Fibroblast of skin of left biceps (primary cell): ENCODE measurements at places on chromosomes 5 and 9.

DNA sequence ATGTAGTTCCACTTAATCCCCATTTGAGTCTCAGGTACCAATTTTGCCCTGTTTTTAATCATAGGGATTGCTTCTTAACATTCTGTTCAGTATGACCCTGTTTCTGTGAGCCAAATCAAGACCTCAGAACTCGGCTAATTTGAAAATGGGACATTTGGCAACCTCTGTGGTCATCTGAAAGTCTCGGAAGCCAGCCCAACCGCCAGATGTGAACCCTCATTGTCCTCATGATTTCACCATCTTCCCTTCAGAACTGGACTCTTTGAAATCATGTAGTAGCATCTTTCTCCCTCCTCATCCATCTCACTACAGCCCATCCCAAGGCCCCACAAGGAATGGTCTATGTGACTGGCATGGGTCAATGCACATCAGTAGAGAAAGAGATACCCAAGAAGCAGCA is 88.9 kb downstream of the S1PR3 start:
- DNase-seq, result no peak

DNA sequence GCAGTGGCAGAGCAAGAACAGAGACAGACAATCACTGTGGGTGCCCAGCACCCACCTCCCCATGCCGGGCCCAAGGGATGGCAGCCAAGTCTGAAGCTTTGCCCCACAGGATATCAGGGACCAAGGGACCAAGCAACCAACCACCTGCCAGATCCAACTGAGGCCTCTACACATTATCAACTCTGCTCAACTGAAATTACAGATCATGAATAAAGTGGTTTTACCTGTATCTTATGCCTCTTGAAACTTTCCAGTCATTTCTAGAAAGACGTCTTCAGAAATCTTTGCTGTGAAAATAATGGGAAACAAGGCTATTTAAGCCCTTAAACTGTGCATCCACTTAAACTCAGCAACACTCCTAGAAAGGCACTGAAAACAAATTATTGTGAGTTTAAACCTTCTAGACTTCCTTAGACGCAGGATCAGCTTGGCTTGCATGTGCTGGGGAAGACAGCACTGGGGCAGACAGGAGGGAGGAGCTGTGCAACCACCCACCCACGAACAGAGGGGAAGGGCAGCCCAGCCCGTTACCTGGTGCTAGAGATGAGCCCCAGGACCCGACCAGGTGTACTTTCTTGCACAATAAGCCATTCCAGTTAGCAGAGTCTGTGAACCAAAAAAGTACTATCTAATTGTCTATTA is 80.0 kb downstream of the SEMA4D start:
- DNase-seq, result no peak

GRCh38 chr5:117357886-117358285 is 783.3 kb upstream of the SEMA6A start:
- DNase-seq, result no peak

- no peak for DNase-seq
Observed at GRCh38 chr5:178432421-178433272, 157.5 kb downstream of the COL23A1 start.

DNA sequence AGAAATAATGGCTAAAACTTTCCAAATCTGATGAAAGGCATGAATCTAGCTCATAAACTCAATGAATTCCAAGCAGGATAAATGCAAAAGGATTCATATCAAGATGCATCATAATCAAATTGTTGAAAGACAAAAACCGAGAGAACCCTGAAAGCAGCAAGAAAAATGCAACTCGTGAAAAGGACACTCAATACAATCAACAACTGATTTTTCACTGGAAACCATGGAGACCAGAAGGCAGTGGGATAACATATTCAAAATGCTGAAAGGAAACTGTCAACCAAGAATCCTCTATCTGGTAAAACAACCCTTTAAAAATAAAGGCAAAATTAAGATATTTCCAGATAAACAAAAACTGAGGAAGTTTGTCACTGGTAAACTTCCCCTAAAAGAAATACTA is 9.5 kb downstream of the FBXL17 start:
- no peak for DNase-seq

GRCh38 chr5:6961837-6962635 is 248.8 kb downstream of the TENT4A start:
- no peak for DNase-seq

DNA sequence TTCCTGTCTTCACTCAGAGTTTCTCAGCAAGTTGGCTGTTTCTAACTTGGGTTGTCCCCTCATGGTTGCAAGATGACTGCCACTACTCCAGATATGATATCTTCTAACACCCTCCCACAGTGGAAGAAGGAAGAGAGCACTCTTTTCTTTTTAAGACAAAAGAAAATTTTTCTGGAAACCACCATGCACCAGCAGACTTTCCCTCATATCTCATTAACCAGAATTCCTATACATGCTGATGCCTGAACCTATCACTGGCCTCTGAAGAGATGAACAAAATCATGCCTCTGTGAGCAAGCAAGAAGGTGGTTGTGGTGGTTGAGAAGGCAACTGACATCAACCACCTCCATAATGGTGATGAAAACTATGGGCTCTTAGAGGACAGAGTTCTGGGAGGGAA is 56.8 kb downstream of the FEM1C start:
- DNase-seq, result no peak

DNA sequence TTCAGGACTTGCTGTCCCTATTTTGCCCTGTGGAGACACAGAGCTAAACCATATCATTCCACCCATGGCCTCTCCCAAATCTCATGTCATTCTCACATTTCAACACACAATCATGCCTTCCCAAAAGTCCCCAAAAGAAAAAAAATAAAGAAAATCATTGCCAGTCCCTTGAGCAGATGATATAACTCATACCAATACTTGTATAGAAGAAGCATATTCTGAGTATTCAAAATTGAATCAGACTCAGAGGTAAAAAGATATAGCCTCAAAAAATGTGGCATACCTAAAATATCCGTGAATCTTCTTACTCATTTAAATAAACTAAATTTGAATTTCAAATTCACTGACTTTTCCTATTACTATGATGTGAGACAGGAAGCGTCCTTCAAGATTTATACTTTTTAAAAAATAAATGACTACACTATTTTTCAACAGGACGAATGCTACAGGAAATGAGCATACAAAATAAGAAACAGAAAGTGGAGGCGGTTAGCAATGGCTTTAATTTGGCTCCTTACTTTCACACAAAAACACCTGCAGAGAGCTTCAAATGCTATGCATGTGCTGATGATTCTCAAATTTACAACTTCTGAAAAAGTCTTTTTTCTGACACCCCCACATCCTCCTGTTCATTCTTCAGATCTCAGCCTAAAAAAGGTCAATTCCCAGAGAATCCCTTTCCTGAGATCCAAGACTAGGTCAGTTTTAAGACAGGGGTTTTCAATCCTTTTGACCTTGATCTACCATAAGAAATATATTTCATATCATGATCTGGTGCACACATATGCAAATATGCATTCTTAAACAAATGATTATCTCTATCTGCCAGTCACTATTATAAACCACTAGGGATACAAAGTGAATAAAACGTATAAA is 39.6 kb upstream of the DMXL1 start:
- no peak for DNase-seq
